ENCODE measurements at places on chromosomes 13 and 19.

DNA sequence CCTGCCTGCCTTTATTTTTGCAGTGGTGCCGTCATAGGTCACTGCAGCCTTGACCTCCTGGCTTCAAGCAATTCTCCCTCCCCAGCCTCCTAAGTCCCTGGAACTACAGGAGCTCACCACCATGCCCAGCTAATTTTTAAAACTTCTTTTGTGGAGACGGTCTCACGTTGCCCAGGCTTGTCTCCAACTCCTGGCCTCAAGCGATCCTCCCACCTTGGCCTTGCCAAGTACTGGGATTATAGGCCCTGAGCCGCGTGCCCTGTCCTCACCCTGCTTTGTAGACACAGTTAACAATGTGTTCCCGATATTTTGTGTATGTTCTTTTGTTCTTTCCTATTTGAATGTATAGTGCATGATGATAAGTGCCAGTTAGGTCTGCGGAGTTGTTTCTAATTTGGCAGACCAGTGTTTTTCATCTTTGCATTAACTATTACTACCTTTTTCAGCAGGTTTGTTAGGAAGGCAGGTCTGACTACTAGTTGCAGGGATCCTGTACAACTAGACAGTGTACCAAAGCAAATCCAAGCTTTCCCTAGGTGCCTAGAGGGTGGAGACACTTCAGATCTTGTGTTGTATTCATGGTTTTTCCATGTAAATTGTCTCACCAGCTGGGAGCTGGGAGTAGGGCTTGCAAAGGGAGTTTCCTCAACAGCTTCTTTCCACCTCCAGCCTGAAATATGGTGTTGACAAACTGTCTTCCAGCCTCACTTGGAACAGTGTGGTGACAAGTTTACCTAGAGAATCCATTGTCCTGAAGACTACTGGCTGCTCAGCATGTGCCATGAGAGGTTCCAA is 9.5 kb upstream of the WTIP start:
- DNase-seq = no peak

GRCh38 chr13:100746953-100747683 is 72.5 kb upstream of the TMTC4 start:
- no peak for DNase-seq

- no peak for DNase-seq
Observed at GRCh38 chr13:97211300-97211699, 10.8 kb upstream of the MBNL2 start.

DNA sequence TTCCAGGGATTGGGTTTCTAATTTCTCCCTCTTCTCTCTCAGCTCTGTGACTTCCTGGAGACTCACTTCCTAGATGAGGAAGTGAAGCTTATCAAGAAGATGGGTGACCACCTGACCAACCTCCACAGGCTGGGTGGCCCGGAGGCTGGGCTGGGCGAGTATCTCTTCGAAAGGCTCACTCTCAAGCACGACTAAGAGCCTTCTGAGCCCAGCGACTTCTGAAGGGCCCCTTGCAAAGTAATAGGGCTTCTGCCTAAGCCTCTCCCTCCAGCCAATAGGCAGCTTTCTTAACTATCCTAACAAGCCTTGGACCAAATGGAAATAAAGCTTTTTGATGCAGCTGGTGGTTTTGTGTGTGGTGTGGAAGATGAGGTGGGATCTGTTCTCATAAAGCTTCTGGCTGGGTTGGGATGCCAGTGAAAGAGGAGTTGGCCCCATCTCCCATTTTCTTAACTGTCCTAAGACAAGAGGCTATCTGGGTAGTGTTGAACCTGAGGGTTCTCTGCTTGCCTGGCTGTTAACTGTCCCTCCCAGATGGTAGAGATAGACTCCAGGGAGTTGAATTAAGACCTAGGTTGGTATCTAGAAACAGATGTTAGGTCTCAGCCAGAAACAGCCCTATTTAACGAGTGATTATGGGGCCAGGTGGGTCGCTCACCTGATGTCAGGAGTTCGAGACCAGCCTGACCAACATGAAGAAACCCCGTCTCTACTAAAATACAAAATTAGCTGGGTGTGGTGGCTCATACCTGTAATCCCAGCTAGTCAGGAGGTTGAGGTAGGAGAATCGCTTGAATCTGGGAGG is 1.6 kb downstream of the FTL start:
- no peak for DNase-seq

GRCh38 chr19:5680437-5681368 is at the start of the genes HSD11B1L and MICOS13:
HSD11B1L (plus strand) TSS chr19:5681027; CDS start chr19:5684833, 3,806 bp downstream.
MICOS13 (minus strand) TSS chr19:5680516; CDS start chr19:5680486, 30 bp downstream.
- peak; percentile 97 for DNase-seq

DNA sequence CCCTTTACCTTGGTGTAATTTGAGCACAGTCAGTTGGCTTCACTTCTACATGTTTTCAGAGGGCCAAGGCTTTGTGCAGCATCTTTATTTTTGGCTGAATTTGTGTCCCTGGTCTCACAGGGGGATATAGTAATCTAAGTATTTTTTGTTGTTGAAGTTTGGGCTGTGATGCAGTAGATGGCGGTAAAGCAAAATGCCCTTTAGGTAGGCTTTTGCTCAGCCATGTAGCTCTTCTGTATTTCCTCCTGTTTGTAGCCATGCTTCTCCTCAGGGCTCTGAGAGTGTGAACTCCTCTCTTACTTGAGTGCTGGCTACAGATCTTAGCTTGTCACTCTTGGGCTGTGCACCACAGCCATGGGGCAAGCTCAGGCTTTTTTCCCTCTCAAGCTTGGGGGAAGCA is 328.6 kb downstream of the SLITRK5 start:
- no peak for DNase-seq

DNA sequence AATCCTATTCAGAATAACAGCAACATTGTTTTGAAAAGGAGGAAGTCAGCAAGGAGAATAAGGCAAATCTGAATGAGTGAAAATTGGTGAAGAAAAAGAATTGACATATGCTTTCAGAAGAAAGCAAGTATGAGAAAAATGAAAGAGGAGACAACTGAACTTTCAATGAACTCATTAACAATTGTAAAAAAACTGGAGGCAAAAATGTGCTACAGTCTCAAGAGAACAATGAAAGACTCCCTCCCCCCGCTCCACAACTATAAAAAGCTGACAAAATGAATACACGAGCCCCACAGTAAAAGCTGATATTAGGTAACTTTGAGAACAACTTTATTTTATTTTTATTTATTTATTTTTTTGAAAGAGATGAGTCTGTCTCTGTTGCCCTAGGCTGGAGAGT is 373.1 kb downstream of the DIAPH3 start:
- no peak for DNase-seq

Measured in WTC11 (cell line).